Cardiac septum (tissue), 1 donor: ENCODE measurements at places on chromosomes 4 and X. TPM values are rescaled to one million over a fixed set of nuclear protein-coding genes. Genes with fewer than 3 reads are reported as not detected.

Gene APLN
- total RNA-seq = 6.2 TPM

Gene RIPPLY1
- total RNA-seq = not detected

Gene MGAT4D
- total RNA-seq = not detected

Gene GABRB1
- total RNA-seq = 10.7 TPM

Gene TKTL1
- total RNA-seq = 3.2 TPM

Gene PAGE4
- total RNA-seq = not detected

Gene TLR10
- 0.22 TPM for total RNA-seq

Gene DSPP
- total RNA-seq = not detected

GRCh38 chrX:118702741-118703140, 24.7 kb upstream of the IL13RA1 start:
- DNase-seq = no peak

- no peak for DNase-seq
Measured at GRCh38 chr4:1031956-1032795, 20.8 kb downstream of the FGFRL1 start.

DNA sequence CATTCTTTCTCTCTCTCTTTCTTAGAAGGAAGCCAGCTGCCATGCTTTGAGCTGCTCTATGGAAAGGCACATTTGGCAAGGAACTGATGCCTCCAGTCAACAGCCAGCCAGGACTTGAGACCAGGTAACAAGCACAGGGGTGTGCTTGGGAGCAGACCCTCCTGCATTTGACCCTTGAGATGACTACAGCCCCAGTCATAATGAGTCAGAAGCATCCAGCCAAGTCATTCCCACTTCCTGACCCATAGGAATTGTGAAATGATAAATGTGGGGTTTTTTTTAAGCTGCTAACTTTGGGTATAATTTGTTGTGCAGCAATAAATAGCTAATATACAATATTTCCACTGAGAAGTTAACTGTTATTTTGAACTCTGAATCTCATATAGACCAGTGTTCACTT, 446.9 kb downstream of the GRXCR1 start:
- no peak for DNase-seq

DNA sequence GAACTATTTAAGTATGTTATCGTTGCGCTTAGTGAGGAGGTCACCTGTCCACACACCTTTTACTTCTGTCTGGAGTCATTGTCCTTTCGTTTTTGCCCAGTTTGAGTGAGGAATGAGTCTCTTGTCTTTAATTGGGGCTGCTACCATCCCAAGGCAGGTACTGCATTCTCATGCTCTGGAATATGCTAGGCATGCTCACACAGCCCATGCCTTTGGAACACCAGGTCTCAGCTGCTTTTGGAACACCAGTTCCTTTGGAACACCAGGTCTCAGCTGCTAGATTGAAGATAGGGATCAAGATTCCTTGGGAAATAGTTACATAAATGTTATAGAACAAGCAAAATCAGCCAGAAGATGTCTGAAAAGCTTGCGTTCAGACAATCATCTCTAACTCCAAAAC, 73.1 kb downstream of the AREG start:
- no peak for DNase-seq

DNA sequence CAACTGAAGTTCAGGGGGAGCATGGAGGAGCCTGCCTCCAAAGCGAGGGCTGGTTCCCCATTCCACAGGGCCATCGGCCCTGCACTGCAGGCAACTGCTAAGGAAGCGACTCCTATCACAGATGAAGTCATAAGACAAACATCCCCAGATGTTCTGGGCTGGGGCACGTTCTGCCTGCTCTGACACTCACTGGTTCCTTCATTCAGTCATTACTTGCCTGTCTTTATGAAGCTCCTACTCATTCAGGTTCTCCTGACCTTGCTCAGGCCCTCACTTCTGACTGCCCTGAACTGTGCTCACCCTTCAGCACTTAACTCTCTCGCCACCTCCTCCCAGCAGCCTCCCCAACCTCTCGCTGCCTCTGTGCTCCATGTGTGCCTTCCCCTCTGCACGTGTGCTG, 2.5 kb upstream of the SLC2A9 start:
- DNase-seq = no peak

DNA sequence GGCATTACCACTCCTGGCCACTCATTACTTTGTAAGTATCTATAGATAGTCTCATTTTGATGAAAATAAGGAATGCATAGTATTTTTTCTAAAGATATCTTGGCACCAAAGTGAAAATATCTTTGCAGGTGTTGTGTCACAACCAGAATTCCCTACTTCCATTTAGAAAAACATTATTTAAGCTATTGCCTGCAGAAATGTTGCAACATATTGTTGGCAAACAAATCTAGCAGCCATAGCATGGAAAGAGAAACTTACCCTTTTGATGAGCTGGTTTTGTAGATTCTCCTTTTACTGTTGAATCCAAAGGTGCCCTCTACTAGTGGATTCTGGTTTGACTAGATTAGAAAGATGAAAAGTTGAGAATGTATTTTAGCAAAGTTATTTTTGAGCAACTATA, 138.8 kb downstream of the AREG start:
- no peak for DNase-seq

DNA sequence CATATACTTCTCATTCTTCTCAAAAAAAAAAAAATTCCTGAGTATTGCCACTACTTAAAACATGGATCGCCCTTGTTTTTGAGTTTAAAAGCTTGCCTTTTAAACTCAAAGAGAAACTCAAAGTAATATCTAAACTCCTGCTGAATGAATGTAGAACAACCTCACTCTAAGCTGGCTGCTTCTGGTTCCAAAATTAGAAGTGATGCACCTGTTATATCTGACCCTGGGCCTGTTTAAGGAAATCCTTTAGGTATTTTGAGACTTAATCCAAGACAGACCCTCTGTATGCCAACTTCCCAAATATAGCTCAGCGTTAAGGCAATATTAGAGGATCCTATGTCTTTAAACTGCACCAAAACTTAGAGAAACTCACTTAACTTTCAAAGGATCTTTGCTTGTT, 1.8 kb upstream of the OTUD4 start:
- DNase-seq = no peak

- DNase-seq = no peak
Measured at GRCh38 chr4:163544407-163545038, 50.0 kb downstream of the TMA16 start.
